ENCODE measurements at places on chromosomes 6 and 20. TPM values are rescaled to one million over a fixed set of nuclear protein-coding genes. Genes with fewer than 3 reads are reported as not detected.

SDCBP2 gene
- total RNA-seq = 1.6 TPM

GHRH gene
- total RNA-seq = not detected

COL11A2 gene
- total RNA-seq = 0.51 TPM

CFAP206 gene
- 0.31 TPM for total RNA-seq

MYMX gene
- total RNA-seq = not detected

EBF4 gene
- total RNA-seq = 2.1 TPM

BTBD3 gene
- total RNA-seq = 12.5 TPM

ENPP3 gene
- total RNA-seq = not detected
